ENCODE measurements at places on chromosomes 6 and 20.

DNA sequence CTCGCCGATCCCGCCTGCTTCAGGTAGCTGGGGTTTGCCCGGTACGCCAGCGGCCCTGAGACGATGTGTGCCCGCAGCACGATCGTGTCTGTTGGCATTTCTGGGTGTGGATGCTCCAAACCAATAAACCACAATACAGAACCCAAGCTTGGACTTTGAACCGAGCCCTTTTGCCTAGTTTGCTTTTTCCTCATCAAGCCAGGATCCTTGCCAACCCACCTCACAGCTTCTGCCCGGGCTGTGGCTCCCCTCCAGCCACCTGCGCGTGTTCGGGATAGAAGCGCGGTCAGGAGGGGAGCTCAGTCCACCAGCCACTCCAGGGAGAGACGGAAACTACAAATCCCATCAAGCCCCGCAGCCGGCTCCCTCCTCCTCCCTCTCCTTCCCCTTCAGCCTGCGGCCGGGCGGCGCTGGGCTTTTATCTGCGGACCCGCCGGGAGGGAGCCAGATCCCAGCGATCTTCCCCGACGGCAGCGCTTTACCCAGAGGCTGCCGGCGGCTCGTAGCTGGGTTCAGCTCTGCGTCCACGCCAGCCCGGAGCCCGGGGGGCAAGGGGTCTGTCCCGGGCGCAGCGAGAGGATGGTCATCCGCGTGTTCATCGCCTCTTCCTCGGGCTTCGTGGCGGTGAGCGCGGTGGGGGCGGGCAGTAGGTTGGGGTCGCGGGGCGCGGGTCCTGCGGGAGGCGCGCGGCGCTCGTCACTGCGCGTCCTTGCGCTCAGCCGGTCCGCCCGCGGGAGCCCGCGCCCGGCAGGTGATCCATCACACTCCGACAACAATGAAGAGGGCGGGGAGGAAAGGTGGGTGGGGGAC is at the start of gene SH3BGRL2:
TSS of gene SH3BGRL2 (plus strand) at position 447 of the 810 bp plus-strand sequence. CDS start at position 580, 133 bp downstream.
- peak; percentile 13 for DNase-seq

DNA sequence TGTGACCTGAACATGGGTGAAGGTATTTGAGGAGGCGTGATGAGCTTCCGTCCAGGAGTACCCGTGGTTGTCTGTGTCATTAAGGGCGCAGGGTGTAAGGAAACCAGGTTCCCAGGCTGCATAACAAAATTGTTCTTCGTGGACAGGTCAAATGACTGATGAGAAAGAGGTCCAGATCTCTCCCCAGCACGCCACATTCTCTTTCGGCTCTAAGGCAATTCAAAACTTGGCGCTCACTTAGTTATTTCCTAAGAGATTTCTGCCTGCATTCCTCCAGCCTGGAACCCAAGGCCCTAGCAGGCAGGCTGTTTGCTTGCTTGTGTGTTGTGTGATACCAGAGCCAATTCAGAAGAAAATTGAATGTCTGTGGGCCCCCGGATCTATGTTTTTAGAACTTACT is 139.9 kb downstream of the AGPAT4 start:
- DNase-seq = no peak

GRCh38 chr20:15930311-15931305 is 642.6 kb downstream of the KIF16B start:
- DNase-seq = no peak

DNA sequence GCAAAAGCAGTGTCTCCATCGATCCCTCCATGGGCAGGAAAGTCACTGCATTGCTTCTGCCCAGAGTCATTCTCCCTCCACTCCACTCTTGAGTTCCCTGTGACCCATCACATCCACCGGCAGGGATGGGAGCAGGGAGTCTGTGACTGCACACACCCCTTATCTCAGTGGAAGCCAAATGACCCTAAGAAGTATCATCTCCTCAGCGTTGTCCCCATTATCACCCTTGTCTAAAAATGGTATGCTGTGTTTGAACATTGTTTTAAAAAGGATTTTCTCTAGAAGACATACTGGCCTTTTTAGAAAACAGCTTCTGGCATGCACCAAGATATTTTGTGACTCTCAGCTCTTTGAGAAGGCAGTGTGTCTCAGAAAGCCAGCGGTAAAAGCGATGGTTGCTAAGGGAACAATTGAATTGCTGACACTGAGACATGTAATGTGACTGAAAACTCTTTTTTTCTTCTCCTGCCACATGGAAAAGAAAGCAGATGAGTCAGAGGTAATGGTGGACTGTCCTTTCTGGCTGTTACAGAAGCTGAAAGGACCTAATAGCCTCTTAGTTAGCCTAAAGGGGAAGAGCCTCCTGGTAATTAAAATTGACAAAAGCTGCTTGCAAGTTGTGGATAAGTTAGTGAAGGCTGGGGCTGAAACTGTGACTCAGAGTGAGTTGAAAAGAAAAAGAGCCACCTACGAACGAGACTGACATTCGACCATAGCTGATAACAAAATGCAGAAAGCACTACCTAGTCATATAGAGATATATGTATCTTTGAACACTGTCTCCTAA is 120.5 kb downstream of the MAP3K7 start:
- DNase-seq = no peak

DNA sequence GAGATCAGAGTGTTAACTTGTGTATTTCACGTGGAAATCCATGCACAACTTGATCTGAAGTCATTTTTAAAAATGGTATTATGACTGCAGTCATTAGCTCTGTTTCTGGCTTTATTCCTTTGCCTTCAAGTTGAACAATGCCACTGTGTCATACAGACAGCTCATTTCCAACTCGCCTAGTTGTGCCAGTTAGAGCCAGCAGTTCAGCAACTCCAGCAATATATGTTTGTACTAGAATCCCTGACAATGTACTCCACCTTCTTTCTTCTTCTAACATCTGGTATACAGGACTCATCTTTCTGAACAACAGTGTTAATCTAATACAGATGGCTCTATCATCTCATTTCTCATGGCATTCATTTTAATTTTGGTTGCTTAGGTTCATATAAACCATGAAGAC is 418.3 kb upstream of the POU3F2 start:
- DNase-seq = no peak

GRCh38 chr6:150027806-150028565 is 2.7 kb upstream of the RAET1L start:
- no peak for DNase-seq

GRCh38 chr6:69145062-69145461 is 510.0 kb downstream of the ADGRB3 start:
- DNase-seq = no peak

DNA sequence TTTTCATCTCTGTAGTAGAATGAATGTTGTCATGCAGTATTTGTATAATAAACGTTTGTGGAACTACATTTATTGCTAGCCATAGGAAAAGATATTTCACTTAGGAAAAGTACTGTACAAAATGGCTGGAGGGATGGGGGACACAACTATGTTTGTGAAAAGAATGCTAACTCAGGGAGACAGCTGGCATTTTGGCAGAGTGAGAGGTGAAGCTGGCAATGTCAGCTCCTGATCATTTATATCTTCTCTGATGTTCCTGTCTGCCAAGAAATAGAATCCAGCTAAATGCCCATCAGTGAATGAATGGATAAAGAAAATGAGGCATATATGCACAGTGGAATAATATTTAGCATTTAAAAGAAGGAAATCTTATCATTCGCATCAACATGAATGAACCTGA is 313.0 kb upstream of the IRAK1BP1 start:
- DNase-seq = no peak

- no peak for DNase-seq
Observed at GRCh38 chr6:13471184-13471583, 16.2 kb downstream of the GFOD1 start.

DNA sequence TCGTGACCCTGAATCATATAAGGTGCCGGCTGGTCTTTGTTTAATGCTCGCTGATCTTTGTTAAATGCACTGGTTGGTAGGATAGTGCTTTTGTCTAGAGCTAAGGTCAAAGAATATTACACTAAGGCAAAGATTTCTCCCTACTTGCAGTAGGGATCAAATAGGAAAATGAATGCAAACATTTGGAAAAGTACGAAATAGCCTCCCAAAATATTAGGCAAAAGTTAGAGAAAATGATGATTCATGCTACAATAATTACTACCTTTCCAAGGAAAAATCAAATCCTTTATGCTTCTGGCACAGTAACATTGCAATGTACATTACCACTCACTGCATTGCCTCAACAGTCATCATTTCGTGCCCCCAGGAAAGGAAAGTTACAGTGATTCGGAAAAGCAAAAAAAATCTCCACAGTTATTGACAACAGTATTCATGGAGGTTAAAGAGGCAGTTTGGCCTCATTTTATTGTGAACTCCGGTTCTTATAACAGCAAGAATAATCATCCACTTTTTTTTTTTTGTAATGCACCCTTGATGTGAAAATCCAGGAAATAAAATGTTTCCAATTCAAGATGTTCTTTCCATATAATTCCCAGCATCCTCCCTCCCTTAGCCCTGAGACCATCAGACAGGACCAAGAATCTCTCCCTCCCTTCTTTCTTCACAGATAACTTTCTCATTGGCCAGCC is 61.7 kb upstream of the ZMYND8 start:
- DNase-seq = no peak

DNA sequence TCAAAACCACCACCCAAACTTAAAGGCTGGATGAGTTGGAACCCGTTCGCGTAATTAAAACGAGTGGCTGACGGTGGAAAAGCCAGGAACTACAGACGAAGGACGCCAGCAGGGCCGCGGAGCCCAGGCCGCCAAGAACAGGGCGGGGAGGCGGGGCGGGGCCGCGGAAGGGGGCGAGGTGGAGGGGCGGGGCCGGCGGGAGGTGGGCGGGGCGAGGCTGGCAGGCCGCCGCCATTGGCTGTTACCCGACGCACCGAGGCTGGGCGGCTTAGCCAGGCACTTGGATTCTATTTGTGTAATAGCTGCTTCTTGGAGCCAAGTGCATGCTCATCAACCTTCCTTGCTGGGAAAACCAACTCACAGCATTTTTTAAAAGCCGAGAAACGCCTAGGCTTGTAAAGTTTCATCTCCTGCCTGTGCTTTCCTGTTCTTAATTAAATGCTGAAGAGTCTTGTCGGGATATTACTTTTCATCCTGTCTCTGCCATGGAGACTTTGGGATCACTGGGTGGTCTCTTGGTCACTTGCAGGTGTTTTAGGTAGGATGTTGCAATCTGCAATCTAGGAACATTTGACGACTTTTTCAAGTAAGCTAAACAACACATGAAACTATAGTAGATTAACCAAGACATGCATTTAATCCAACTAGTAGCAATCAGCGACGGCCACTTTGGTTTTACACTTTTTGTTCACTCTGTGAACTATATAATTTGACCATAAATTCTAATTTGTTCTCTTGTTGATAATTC is 245.0 kb downstream of the ARID1B start:
- peak; percentile 96 for DNase-seq

- no peak for DNase-seq
Observed at GRCh38 chr6:165630544-165630953, 32.5 kb downstream of the PDE10A start.

GRCh38 chr6:35401514-35401913 is 50.6 kb upstream of the FANCE start:
- no peak for DNase-seq

DNA sequence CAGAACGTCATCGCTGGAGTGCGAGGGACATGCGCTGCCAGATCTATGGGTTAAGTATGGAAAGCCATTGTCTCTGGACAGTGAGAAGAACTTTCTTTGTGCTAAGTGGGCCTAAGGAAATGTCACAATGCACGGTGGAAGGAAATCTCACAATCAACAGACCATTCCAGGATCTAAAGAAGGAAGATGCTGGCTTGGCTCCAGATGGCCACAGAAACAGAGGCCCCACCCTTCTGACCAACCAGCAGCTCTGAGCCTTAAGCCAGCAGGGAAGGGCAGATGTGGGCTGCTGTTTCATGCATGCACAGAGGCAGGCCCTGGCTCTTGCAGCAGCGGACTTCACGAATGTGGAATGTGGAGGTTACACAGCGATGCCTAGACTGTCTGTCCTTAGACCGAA is 156.3 kb downstream of the SOBP start:
- no peak for DNase-seq

DNA sequence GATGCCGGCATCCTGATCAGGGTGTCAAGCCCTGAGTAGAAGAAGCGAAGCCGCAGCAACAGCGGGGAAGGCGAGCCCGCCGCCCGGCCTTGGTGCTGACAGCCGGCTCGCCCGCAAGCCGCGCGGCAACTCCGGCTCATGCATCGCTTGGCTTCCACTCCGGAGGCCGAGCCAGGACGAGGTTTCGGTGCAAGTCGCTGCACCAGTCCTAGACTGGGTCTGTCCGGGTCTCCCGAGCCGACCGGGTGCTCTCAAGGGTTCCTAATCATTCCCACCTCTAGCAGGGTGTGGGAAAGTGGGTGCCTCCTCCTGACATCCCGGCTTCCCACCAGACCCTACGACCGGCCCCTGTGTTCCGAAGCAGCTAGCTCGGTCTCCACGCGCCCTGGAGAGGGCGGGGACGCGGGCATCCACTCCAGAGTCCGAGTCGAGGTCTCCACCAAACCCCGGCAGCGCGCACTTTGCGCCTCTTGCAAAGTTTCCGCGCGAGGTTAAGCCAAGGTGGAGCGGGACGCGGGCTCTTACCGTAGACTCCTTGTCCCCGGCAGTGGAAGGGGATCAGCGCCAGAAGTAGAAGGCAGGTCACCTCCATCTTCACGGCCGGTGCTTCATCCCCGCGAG is 1.4 kb downstream of the MDGA1 start:
- peak; percentile 47 for DNase-seq

- DNase-seq = peak; percentile 30
Observed at GRCh38 chr6:12605888-12606345, 110.7 kb upstream of the PHACTR1 start.

GRCh38 chr6:5851261-5851757 is 155.4 kb downstream of the NRN1 start:
- peak; percentile 83 for DNase-seq

- DNase-seq = no peak
Observed at GRCh38 chr6:83574783-83575182, 62.4 kb downstream of the PRSS35 start.

DNA sequence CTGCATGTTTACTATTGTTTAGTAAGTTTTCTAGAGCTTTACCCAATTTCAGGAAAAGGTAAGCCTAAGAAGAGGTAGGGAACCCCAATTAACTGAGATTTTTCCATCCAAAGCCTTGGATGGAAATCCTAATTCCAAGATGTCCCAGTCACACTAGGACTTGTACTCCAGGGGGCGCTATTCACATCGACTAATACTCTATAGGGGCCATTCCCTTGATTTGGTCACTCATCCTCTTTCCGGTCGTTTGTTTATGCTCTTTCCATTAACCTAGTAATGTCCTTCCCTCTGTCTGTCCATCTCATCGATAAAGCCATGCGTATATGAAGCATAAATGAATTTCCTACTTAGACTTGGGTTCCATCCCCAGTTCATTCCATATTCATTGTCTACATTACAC is 80.8 kb upstream of the FUCA2 start:
- no peak for DNase-seq

- DNase-seq = no peak
Observed at GRCh38 chr6:107106165-107106564, 9.2 kb downstream of the BEND3 start.

- no peak for DNase-seq
Observed at GRCh38 chr20:45912344-45912682, 358 bp upstream of the PLTP start.

- no peak for DNase-seq
Observed at GRCh38 chr20:9800421-9800820, 38.5 kb downstream of the PAK5 start.
